Glomerular endothelial cell (primary cell): ENCODE measurements at places on chromosomes 1 and 21. TPM values are rescaled to one million over a fixed set of nuclear protein-coding genes. Genes with fewer than 3 reads are reported as not detected.

Gene TTC22
- total RNA-seq: not detected in 2 replicates

- no peak for DNase-seq
Measured at GRCh38 chr1:153646672-153647345, 11.7 kb upstream of the SNAPIN start.

Gene FBXO44
- 12.4 and 15.2 TPM in 2 replicates for total RNA-seq

Gene OR2T11
- not detected in 2 replicates for total RNA-seq

DNA sequence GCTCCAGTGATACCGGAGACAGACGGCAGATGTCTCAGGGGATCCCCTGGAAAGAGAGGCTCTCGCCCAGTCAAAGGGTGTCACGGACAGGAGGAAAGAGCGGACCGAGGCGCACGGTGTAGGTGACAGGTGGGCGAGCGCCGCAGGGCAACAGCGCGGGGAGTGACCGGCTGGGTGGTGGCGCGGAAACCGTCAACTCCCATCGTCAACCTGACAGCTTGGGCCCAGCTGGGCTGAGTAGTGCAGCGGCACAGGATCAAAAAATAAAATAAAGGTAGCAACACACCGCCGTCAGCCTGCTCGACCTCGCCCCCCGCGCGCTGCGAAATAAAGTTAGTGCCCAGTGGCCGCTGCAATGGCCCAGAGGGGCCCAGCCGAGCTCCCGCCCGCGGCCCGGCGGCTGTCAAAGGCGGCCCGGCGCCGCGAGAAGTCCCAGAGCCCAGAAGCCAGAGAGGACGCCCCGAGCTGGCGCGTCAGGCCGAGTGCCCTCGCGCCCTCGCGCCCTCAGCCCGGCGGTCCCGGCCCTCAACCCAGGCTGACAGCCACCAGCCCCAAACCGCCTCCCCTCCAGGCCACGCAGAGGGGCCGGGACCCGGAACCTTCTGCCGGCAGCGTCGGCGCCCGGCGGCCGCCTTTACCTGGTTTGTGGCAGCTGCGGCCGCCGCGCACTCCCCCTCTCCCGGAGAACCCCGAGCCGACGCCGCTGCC, at the start of gene LYST:
Gene LYST, minus strand, starts transcription at position 702 of the 708 bp plus-strand sequence. CDS start 36,489 bp downstream, outside the sequence.
- DNase-seq: no peak

GRCh38 chr1:26894263-26894662, 4.2 kb upstream of the GPN2 start:
- DNase-seq: no peak

Gene MROH9
- total RNA-seq: not detected in 2 replicates

Gene IL10RB
- total RNA-seq: 48.8 and 49.8 TPM in 2 replicates

Gene ACKR1
- 0.06 TPM in 1 of 2 replicates, not detected in the other for total RNA-seq
